ENCODE measurements at places on chromosomes 6 and 20.

DNA sequence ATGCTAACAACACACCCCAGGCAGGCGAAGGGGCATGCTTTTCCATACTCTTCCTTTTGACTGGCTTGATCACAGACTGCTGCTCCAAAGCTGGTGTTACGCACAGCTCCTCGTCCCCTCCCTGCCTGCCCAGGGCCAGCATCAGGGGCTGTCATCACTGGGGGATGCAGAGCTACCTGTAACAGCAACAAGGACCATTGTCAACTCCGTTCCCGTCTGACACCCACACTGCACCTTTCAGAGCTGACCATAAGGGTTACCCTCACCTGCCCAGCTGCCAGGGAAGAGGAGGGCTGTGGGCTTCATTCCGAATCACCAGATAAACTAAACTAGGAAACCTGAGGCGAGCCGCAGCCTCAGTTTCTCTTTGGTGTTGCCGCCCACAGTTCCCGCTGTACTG lies 15.4 kb downstream of the NQO2 start:
- no peak for DNase-seq

- DNase-seq = no peak
Measured at GRCh38 chr6:25085756-25086155, 150.0 kb upstream of the RIPOR2 start.

GRCh38 chr20:63658749-63659187 lies 656 bp downstream of the RTEL1 start:
- peak; percentile 61 for DNase-seq

- DNase-seq = no peak
Measured at GRCh38 chr6:157291356-157291755, 32.0 kb downstream of the TMEM242 start.

GRCh38 chr20:53681352-53682212 lies 87.9 kb upstream of the ZNF217 start:
- DNase-seq = no peak

DNA sequence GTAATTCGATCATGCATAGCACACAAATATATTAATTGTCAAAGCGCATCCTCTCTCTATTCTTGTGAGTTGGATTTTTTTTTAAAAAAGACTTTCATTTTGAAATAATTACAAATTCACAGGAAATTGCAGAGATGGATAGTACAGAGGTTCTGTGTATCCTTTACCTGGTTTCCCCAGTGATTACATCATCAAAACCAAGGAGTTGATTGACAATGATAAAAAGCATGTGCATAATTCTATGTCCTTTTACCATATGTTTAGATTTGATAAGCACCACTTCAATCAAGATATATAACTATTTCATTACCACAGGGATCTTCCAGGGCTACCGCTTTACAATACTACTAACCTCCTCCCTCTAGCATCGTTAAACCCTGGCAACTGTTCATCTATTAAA lies 40.2 kb downstream of the CCN2 start:
- no peak for DNase-seq

GRCh38 chr6:144657691-144658090 lies 372.6 kb downstream of the UTRN start:
- DNase-seq = peak; percentile 21

GRCh38 chr6:137188855-137189254 lies 15.4 kb upstream of the IL22RA2 start:
- peak; percentile 11 for DNase-seq

DNA sequence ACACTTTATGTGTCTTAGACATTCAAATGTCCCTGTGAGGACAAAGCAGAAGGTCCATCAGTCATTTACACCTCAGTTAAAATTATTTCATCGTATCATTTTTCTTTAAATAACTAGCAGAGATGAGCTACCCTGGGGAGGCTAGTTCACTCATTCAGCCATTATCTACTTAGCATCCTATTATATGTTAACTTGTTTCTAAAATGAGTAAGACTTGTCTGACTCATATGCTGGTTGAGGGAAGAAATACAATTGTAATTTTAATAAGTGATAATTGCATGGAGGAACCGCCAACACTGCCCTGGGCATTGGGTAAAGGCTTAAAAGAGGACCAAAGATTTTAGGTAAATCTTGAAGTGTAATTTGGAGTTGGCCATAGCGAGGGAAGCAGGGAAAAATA lies 12.4 kb upstream of the PTPRK start:
- peak; percentile 38 for DNase-seq

Data from fibroblast of lung (primary cell).